ENCODE measurements at places on chromosomes 7 and 10.
A peak's percentile ranks its signal among the peaks of the same experiment; 100 is the strongest.

- DNase-seq = no peak
Measured at GRCh38 chr7:85423209-85423895, 236.5 kb upstream of the SEMA3D start.

DNA sequence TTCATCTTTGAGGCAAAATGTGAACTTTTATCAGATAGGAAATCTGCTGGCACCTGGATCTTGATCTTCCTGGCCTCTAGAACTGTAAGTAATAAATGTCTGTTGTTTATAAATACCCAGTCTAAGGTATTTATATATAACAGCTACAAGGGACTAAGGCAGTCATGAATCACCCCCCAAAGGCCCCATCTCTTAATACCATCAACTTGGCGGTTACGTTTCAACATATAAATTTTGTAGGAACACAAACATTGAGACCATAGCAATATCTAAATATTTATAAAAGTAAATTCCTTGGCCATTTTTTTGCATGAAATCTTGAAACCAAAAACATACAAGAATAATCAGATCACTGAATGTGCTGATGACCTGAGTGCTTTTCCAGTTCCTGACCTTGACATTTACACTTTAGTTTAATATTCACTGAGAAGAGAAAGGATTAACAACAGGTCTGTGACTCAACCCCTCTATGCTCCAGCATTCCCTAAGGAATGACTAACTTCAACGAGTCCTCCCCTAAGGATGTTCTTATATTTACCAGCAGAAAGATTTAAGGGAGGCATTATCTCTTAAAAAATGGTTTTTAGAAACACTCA lies 1438.5 kb upstream of the CELF2 start:
- DNase-seq = no peak

- DNase-seq = no peak
Measured at GRCh38 chr10:68900427-68901104, 549 bp upstream of the DDX50 start.

- no peak for DNase-seq
Measured at GRCh38 chr10:3867454-3868270, 82.7 kb upstream of the KLF6 start.

- DNase-seq = no peak
Measured at GRCh38 chr10:26805567-26806245, 55.1 kb downstream of the ABI1 start.

DNA sequence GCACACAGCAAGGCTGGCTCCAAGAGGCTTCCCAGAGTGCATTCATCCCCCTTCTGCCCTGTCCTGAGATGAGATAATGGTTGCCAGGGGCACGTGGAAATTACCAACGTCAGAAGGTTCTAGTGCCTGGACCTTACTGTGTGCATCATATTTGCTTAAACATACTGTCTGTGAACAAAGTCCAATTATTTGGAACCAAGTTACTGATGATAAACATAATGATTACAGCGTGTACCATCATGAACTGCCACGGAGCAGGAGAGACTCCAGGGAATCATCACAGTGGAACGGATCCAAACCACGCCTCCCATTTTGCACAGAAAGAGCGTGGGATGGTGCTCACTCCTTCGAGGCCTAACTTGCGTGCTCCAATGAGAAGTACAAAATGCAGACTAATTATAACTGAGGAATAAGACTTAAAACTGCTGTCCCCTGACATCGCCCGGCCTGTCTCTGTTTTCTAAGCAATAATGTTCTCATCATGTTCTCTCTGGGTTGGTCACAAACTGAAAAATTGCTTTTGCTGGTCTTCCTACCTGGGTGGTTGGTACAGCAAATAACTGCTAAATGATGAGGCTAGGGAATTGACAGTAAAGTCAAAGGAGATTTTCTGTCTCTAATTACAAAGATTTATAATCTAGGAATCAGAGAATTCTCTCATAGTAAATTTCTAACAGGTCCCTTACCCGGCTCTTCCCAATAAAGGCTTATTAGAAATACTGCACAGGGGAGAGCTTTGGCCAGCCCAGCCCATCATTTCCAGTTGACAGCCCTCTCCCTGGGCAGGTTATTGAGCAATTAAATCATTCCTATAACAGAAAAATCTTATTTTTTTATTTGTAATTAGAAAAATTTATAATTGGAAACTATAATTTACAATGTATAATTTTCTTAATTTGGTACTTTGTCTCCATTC lies 182.2 kb downstream of the CAMK1D start:
- DNase-seq = no peak

DNA sequence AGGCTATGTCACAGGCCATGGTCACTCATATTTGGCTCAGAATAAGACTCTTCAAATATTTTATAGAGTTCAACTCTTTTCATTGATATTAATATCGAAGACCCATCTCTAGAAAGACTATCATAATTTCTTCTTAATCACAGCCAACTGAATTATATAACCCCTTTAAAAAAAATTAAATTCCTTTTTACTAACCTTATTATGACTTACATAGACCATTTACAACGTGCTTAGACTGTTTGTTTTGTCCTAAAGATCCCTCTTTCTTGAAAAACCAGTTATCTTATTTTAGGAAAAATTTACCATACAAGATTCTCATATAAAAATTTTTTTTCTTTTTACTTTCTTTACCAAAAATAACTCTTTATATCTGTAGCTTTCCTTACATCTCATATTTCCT lies 10.2 kb upstream of the TMEM254 start:
- DNase-seq = no peak

DNA sequence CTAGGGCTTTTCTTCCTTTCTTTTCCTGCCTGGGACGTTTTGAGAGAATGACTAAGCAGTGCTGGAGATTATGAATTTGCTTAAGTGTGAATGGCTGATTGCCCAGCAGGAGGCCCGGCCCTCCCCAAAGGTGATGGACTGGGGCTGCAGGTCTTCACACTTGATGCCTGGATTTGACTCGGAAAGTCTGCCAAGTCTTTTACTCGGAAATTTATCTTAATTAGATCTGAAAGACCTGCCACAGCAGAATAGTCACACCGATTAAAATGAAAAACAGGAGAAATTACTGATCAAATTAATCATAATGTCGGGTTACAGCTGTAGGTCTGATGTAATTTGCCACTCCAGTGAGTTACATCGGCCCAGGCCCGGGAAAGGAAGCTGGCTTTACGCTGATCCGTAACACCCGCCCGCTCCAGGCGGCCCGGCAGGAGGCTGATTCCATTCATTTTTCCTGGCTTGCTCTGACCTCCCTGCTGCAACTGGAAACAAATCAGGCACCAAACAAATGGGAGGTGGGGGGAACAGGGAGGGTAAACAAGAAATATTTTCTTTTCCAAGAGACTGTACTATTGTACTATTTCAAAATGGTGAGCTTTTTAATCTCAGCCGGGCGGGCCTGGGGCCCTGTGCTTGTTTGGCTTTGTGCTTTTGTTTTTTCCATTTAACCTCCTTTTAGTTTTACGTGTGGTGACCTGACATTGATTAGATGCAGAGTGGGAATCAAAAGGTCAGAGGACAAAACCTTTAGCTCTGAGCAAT lies 212.4 kb upstream of the YAE1 start:
- DNase-seq = no peak

DNA sequence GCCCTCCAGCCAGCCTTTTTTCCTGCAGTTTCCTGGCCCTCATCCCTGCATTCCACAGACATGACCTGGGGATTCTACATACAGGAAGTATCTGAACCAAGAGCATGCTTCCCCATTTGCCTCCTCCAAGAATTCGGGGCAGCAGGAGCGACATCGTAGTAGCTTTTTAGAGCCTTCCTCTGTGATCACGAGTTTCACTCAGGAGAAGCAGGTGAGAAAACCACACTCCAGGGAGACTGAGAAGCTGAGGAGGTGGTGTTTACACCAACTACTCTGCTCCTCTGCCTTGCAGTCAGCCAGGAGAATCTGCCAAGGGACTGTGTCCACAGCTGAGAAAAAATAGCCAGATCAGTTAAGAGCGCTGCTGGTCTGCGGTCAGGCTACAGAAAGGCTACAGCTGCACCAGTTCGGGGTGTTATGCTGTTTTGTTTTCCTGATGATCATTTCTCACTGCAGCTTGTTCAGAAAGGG lies 54.1 kb downstream of the HSPA12A start:
- DNase-seq = no peak

DNA sequence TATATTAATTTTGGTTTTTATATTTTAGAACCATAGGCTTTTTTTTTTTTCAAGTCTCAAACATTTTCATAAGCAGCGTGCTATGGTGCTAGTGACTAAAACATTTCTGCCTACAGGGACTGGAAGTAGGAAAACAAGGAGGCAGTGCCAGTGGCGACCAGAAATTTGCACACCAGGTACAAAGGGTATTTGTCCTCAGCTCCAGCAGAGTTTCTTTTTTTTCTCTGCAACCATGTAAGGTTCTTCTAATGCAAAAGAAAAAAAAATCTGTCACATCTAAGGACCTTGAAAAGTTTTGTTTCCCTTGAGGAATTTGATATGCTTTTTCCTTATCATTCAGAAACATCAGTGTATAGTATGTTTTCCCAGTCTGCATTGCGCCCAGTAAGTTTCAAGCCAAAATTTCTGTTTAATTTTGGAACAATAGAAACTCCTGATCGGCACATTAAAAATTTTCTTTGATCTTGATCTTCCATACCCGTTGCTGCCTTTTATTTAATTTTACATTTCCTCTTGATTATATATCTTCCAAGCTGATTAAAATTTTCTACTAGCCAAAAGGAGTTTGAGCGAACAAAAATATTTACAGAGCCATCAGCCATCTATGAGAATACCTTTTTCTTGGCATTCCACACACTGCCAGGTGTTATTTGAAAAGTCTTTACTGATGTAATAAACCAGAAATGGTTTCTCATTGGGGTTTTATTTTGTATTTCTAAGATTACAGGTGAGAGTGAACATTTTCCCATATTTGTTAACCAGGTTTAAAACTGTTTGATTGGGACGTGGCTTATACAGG lies 956 bp upstream of the KLHDC10 start:
- DNase-seq = no peak

DNA sequence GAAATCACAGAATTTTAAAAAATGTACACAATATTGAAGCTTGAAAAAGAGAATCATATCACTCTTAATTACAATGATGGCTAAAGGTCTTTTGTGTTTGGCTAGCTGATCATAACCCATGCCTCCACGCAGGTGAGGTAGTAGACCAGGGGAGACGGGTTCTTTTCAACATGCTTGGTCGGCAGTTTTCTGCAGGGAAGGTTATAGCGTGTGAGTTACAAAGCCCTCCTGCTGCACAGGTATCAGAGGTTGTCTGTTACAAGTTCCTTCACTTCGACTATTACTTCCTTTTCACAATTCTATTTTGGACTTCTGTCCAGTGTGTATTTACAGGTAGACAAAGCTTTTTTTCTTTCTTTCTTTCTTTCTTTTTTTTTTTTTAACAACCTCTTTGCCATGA lies 127.1 kb upstream of the PRPS1L1 start:
- DNase-seq = no peak

DNA sequence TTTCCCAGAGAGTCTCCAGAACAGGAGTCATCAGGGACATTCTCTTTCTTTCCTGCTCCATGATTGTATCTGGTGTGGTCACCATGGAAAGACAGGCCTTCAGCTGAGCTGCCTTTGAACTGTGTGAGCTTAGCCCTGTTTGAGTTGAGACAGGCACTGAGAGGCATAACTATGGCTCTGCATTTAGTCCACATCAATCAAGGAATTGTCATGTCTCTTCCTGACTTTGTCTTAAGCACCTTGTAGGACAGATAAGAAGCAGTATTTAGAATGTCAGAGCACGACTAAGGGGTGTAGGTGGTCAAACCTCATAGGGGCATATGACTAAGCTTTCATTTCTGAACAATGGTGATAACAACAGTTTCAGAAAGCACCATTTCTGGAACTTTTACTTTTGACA lies 53.5 kb downstream of the EPDR1 start:
- no peak for DNase-seq

- peak; percentile 30 for DNase-seq
Measured at GRCh38 chr7:121994625-121995410, 121.9 kb downstream of the PTPRZ1 start.

GRCh38 chr10:812787-813186 lies 118.7 kb downstream of the LARP4B start:
- no peak for DNase-seq

DNA sequence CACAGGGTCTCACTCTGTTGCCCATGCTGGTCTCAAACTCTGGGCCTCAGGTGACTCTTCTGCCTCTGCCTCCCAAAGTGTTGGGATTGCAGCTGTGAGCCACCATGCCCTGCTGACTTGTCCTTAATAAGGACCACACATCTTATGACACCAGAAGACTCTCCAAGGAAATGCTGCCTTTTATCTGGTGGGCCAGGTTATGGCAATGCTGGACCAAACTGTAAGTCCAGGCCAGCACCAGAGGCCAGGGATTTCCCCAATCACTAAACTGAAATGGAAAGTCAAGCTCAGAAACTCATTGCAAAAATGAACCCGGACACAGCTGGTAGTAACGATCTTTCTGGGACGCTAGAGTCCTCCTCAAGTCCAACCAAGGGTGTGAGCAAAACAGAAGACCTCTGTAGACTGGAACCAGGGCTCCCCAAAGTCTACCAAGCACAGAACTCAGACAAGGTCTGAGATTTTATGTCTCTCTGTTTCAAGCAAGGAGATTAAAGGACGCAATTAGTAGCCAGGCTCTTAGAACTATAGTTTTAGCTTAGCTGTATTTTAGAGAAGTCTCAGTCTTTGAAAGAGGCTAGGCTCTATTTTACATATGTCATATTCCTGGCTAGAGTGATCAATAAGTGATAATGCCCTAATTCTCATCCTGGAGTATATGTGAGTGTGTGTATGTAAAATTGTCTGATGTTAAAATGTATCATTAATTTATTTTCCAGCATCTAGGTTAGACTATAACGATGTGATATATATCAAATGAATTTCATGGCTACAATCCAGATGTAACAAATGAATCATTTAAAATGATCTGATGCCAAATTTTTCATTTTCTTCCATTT lies 74.0 kb upstream of the ITGB1 start:
- DNase-seq = no peak

Data from CD4-positive, alpha-beta T cell treated with Interleukin-10 for 1 hour (primary cell).